CD4-positive, alpha-beta T cell treated with Interleukin-15 for 1 hour (primary cell): ENCODE measurements at places on chromosomes 1 and 21.

GRCh38 chr1:93605812-93606512, 75.7 kb downstream of the BCAR3 start:
- DNase-seq: no peak

DNA sequence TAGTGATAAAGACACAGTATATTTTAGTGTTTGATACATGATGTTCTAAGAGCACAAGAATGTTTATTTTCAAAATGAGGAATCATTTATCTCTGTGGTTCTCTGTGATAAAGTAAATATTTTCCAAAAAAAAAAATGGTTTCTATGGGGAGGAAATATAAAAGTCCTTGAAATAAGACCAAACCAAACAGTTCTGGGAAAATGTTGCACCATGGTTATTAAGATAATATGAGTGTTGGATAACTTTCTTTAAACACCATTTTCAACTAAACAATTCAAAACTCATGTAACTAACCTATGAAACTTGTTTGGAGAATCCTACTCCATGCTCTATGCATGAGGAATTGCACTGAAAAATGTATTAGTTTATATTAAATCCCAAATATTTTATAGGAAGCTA, 184.6 kb downstream of the KCNT2 start:
- no peak for DNase-seq

- DNase-seq: no peak
Observed at GRCh38 chr1:218771931-218772330, 401.7 kb upstream of the LYPLAL1 start.

- no peak for DNase-seq
Observed at GRCh38 chr1:165949335-165950130, 122.1 kb downstream of the UCK2 start.

DNA sequence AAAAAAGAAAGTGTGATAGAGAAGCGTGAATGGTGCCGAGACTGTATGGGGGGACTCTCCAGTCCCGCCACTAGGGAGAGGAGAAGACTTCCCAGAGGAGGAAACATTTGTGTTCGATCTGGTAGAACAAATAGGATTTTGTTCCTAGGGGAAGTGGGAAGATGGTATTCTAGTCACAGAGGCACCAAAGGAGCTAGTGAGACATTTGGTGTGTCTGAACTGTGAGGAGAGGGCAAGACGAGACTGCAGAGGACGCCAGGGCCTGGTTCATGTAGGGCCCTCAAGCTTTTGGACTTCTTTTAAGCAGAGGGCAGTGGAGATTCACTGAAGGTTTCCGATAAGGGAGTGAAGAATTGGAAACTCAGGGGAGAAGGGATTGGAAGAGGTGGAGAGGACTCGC, 2.9 kb downstream of the BTBD19 start:
- no peak for DNase-seq

- no peak for DNase-seq
Observed at GRCh38 chr21:37412603-37413360, 46.2 kb downstream of the DYRK1A start.

DNA sequence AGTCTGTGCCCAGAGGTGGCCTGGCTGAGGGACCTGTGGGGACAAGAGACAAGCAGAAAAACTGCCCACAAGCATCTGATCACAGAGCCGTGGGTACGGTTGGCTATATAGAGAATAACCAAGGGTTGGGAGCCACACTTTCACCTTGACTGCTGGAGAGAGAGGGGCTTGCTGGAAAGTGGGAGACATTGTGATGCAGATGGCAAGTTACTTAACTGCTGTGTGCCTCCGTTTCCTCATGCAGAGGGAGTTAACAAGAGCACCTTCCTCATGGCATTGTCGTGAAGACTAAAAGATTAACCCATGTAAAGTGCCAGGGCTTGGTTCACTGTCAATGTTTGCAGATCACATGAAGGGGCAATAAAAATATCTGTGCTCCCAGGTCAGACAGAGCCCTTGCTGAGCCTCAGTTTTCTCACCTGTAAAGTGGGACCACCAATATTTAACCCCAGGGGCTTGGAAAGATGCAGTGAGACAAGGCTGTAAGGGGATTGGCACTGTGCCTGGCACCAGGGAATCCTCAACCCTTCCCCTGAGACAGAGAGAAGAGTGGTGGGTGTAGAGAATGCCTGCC, 52.8 kb downstream of the SDC3 start:
- DNase-seq: no peak

- DNase-seq: peak; percentile 86
Observed at GRCh38 chr1:151146412-151147131, at the start of gene SEMA6C. TSS of gene SEMA6C (minus strand) at chr1:151146631. CDS start at chr1:151142621, 4,010 bp downstream.

DNA sequence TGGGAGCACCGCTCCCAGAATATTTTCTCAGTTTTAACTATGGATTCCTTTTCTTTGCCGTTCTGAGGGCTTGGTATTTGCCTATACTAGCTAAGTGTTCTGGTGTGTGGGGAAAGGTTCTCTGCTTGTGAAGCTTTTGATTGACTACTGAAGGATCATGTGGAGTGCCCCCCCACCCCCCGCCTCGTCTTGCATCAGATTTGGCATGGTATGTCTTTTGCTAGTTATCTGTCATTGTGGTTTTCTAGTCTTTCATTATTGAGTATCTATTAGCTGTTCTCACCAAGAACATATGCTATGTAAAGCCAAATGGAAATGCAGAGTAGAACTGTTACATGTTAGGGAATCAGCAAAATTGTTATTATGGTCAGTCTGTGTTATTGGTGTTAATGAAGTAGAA, 58.3 kb downstream of the MACF1 start:
- no peak for DNase-seq

DNA sequence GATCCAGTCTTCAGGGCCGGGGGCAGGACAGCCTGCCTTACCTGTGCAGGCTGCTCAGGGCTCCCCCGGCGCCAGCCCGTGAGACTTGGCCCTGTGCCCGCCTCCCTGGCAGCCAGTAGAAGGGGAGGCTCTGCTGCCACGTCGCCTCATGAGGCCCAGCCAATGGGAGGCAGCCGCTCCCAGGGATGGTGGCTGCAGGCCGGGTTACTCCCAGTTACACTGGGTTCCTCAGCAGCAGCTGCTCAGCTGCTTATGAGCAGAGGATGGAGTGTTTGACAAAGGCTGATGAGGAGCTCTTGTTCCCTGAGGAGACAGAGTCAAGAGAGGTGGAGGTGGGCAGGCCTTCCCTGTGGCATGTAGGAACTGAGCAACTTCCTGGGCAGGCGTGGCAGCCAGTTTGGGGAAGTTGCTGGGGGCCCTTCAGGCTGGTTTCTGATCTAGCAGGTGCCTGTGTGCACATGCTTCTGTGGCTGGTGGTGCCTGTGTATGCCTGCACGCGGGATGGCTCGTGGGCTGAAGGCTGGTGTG, 5.5 kb downstream of the MFSD2A start:
- peak; percentile 71 for DNase-seq
